ENCODE measurements at places on chromosomes 12 and 14.
A peak's percentile ranks its signal among the peaks of the same experiment; 100 is the strongest.

DNA sequence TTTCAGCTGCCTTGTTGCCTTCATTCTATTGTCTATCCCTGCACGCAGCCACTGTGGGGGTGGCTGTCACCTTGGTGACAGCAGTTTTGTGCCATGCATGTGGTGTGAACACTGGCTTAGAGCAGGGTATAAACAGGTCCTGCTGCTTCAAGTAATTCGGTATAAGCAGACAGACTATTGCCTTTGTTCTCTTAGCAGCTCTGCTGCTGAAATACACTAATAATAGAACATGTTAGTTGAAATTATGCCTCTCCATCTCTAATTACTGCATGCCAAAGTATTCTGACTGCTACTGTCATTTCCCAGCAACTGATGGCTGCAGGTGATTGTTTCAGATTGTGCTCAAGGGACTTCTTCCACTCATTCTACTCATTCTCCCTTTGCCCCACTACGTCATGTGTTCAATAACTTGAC, 34.6 kb downstream of the PTPRO start:
- no peaks in the 10 kb centered on the region for H3K4me1 ChIP-seq
- no peaks in the 10 kb centered on the region for H3K27me3 ChIP-seq
- H3K4me3 ChIP-seq = no peak overlapping the region
- no peak overlapping the region for H3K27ac ChIP-seq
- DNase-seq = no peak
- H3K36me3 ChIP-seq = no peaks in the 10 kb centered on the region

DNA sequence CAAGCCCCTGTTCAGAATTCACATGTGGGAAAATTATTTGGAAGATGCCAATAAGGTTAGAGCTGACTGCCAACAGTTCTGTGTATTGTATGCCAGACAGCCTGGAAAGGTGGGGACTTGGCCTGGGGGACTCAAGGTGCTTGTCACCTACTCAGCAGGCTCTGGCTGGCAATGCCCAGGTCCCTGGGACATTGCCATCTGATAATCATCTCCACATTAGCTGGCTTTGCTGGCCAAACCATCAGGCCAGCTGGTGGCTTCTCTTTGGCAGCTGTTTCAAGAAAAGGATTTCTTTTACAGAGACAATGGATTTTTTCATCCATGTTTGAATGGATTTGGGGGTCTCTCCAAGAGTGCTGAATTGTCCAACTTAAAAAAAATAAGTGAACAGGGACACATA, 165.2 kb downstream of the BRMS1L start:
- no peaks in the 10 kb centered on the region for H3K4me1 ChIP-seq
- no peaks in the 10 kb centered on the region for H3K36me3 ChIP-seq
- no peak for DNase-seq
- no peaks in the 10 kb centered on the region for H3K27me3 ChIP-seq
- no peak overlapping the region for H3K4me3 ChIP-seq

GRCh38 chr12:83664650-83665049, 977.9 kb downstream of the TMTC2 start:
- no peak overlapping the region for H3K4me3 ChIP-seq
- H3K36me3 ChIP-seq = no peaks in the 10 kb centered on the region
- DNase-seq = no peak
- no peaks in the 10 kb centered on the region for H3K4me1 ChIP-seq
- H3K27me3 ChIP-seq = no peaks in the 10 kb centered on the region

GRCh38 chr14:100341301-100342031, 18.3 kb downstream of the SLC25A47 start:
- peaks cover 22% of the 10 kb centered on the region for H3K4me1 ChIP-seq
- DNase-seq = peak; percentile 69
- H3K36me3 ChIP-seq = peaks cover 4% of the 10 kb centered on the region
- H3K27ac ChIP-seq = peak overlapping the region; percentile 78

GRCh38 chr12:94289461-94290312, 141.3 kb downstream of the PLXNC1 start:
- no peak overlapping the region for H3K27ac ChIP-seq
- peaks cover 3% of the 10 kb centered on the region for H3K4me1 ChIP-seq
- DNase-seq = no peak

GRCh38 chr12:131893605-131894312, 663 bp upstream of the ULK1 start:
- H3K4me1 ChIP-seq = peaks cover 18% of the 10 kb centered on the region
- H3K27me3 ChIP-seq = no peaks in the 10 kb centered on the region
- H3K36me3 ChIP-seq = peaks cover 2% of the 10 kb centered on the region
- no peak for DNase-seq

GRCh38 chr12:31531893-31532292, 59.0 kb downstream of the DENND5B start:
- H3K4me1 ChIP-seq = peaks cover 12% of the 10 kb centered on the region
- H3K4me3 ChIP-seq = no peak overlapping the region
- no peaks in the 10 kb centered on the region for H3K36me3 ChIP-seq
- H3K27ac ChIP-seq = no peak overlapping the region
- H3K27me3 ChIP-seq = no peaks in the 10 kb centered on the region

GRCh38 chr14:64815257-64815656, 64.5 kb downstream of the SPTB start:
- no peaks in the 10 kb centered on the region for H3K4me1 ChIP-seq
- H3K36me3 ChIP-seq = no peaks in the 10 kb centered on the region
- H3K4me3 ChIP-seq = no peak overlapping the region
- no peaks in the 10 kb centered on the region for H3K27me3 ChIP-seq
- no peak for DNase-seq
- no peak overlapping the region for H3K27ac ChIP-seq

GRCh38 chr12:76091246-76091754, 6.8 kb upstream of the NAP1L1 start:
- H3K27ac ChIP-seq = no peak overlapping the region
- H3K36me3 ChIP-seq = no peaks in the 10 kb centered on the region
- H3K4me3 ChIP-seq = no peak overlapping the region
- peaks cover 3% of the 10 kb centered on the region for H3K4me1 ChIP-seq

DNA sequence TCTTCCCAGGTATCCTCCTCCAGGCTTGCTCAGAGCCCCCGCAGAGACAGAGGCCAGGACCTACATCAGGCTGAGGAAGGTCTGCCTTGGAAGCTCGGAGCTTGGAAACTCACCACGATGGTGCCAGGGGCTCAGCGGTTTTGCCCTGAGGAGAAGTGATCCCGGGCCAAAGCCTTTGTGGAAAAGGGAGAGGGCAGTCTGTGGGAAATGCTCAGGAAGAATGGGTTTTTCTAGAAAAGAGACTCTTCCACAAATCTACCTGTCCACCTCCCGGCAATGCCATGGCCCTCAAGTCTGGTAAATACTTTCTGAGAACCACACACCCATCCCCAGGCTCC, 8.0 kb downstream of the KRT2 start:
- H3K36me3 ChIP-seq = no peaks in the 10 kb centered on the region
- H3K27ac ChIP-seq = no peak overlapping the region
- no peak for DNase-seq
- no peak overlapping the region for H3K4me3 ChIP-seq

GRCh38 chr12:96473394-96474093, 15.8 kb upstream of the CFAP54 start:
- H3K4me3 ChIP-seq = no peak overlapping the region
- H3K36me3 ChIP-seq = no peaks in the 10 kb centered on the region
- no peaks in the 10 kb centered on the region for H3K4me1 ChIP-seq
- no peak overlapping the region for H3K27ac ChIP-seq
- DNase-seq = no peak

DNA sequence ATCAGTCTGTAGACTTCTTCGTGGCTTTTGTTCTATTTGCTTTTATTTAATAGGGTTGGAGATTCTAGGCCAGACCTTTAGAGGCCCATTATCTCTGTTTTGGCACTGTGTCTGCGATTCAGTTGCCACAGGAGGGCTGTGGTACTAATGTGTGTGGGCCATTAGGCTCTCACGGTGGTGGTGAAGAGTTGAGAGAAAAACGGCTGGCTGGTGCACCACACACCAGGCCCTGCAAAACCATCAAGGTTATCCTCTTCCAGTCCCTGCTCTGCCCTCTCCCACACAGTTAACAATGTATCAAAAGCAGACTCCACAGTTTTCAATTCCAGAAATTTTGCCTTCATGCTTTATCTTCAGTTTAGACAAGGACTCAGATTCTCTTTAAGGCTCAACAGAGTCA, 97.7 kb downstream of the MYF5 start:
- DNase-seq = no peak
- H3K4me3 ChIP-seq = no peak overlapping the region
- no peaks in the 10 kb centered on the region for H3K27me3 ChIP-seq
- no peaks in the 10 kb centered on the region for H3K4me1 ChIP-seq

- peaks cover 37% of the 10 kb centered on the region for H3K4me1 ChIP-seq
- H3K27me3 ChIP-seq = no peaks in the 10 kb centered on the region
- no peak overlapping the region for H3K27ac ChIP-seq
- no peaks in the 10 kb centered on the region for H3K36me3 ChIP-seq
Observed at GRCh38 chr12:94872971-94873733, 130.3 kb downstream of the NDUFA12 start.

DNA sequence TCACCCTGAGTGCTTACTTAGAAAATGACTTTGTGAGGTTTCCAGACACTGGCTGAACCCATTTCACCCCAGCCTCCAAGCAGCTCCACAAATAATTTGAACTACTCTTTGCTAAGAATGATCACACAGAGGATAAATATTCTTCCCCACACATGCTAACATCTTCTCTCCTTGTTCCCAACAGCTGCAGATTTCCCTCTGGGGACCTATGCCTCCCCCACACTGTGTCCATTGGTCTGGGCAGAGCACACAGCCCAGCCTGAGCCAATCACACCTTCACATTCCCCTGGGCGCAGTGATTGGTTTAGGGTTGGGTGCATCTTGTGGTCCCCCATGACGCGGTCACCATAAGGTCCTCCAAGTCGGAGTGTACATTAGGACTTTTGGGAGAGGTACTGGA, 6.9 kb downstream of the SDR9C7 start:
- no peak overlapping the region for H3K27ac ChIP-seq
- H3K4me3 ChIP-seq = no peak overlapping the region
- no peak for DNase-seq
- H3K4me1 ChIP-seq = peaks cover 7% of the 10 kb centered on the region
- H3K36me3 ChIP-seq = no peaks in the 10 kb centered on the region
- no peaks in the 10 kb centered on the region for H3K27me3 ChIP-seq

DNA sequence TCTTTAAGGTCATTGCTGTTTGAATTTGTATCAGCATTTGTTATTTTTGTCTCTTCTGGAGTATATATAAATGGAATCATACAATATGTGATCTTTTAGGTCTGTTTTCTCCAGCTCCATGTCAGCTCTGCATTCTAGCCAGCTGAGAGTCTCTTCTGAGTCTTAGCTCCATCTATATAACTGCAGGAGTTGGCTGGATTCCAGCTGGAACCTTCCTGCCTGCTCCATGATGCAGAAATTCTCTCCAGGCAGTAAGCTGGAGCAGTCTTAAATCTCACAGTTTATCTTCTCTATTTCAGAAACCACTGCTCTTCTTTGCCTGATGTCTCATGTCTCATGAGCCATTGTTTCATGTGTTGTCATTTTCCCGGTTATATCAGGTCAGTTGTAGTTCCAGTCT, 827.6 kb downstream of the NRXN3 start:
- no peaks in the 10 kb centered on the region for H3K4me1 ChIP-seq
- H3K27ac ChIP-seq = no peak overlapping the region
- H3K36me3 ChIP-seq = no peaks in the 10 kb centered on the region
- H3K4me3 ChIP-seq = no peak overlapping the region

GRCh38 chr12:120071493-120072020, 45.0 kb downstream of the RAB35 start:
- no peaks in the 10 kb centered on the region for H3K27me3 ChIP-seq
- H3K4me1 ChIP-seq = peaks cover 11% of the 10 kb centered on the region
- no peak overlapping the region for H3K27ac ChIP-seq
- H3K36me3 ChIP-seq = no peaks in the 10 kb centered on the region
- no peak for DNase-seq

GRCh38 chr14:96165493-96166436, 38.9 kb upstream of the BDKRB2 start:
- H3K27me3 ChIP-seq = no peaks in the 10 kb centered on the region
- H3K4me1 ChIP-seq = no peaks in the 10 kb centered on the region
- H3K36me3 ChIP-seq = no peaks in the 10 kb centered on the region
- no peak for DNase-seq
- H3K27ac ChIP-seq = no peak overlapping the region

DNA sequence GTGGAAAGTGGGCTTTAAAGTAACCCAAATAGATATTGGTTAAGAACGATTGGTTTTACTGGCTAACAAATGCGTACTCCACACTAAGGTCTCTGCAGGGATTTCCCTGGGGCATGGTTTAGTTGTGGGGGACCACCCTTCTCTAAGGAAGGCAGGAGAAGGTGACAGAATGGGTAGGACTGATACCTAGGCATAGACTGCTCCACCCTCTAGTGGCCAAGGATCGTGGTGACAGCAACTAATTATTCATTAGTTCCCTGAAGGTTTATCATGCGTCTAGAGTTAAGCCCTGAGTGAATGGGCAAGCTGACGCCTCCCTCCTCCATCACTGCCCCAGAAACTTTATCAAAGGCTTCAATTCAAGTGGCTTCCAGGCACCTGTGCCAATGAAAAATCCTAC, 9.1 kb downstream of the FAM181A start:
- no peak overlapping the region for H3K4me3 ChIP-seq
- DNase-seq = peak; percentile 48
- H3K27me3 ChIP-seq = no peaks in the 10 kb centered on the region
- H3K4me1 ChIP-seq = peaks cover 5% of the 10 kb centered on the region
- H3K36me3 ChIP-seq = no peaks in the 10 kb centered on the region

- no peak overlapping the region for H3K27ac ChIP-seq
- H3K4me3 ChIP-seq = no peak overlapping the region
- no peaks in the 10 kb centered on the region for H3K27me3 ChIP-seq
- no peak for DNase-seq
- no peaks in the 10 kb centered on the region for H3K4me1 ChIP-seq
Observed at GRCh38 chr12:41101806-41102205, 86.3 kb upstream of the PDZRN4 start.

DNA sequence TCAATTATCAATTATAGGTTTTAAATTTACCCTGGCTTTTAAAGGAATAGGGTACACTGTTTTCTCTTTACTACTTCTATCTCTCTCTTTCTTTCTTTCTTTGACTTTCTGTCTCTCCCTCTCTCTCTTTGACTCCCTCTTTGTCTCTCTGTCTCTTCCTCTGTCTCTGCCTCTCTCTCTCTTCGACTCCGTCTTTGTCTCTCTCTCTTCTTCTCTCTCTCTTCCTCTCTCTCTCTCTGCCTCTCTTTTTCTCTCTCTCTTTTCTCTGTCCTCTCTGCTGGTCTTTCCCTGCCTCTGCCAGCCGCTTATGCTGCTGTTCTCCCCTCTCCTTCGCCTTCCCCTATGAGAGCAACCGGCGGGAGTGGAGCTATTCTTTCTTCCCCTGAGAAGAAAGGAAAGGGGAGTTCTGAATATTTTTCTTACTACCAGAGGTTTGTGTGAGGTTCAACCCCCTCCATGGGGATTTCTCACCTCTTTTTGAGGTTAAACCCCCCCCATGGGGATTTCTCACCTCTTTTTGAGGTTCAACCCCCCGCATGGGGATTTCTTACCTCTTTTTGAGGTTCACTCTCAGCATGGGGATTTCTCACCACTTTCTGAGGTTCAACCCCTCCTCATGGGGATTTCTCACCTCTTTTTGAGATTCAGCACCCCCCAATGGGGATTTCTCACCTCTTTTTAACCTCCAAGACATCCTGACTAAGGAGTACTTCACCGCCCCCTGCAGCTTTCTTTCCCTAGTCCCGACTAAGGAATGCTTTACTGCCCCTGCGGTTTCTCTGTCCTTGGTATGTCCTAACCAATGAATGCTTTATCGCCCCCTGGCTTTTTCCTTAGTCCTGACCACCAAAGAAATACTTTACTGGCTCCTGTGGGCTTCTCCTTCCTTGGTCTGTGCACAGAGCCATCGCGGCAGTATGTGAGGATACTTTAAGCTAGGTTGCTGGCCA, 27.4 kb upstream of the DDHD1 start:
- H3K27me3 ChIP-seq = no peaks in the 10 kb centered on the region
- H3K36me3 ChIP-seq = no peaks in the 10 kb centered on the region
- DNase-seq = peak; percentile 57
- H3K4me3 ChIP-seq = no peak overlapping the region
- no peaks in the 10 kb centered on the region for H3K4me1 ChIP-seq

- no peak for DNase-seq
- H3K27ac ChIP-seq = no peak overlapping the region
- H3K36me3 ChIP-seq = no peaks in the 10 kb centered on the region
Observed at GRCh38 chr12:93911396-93911795, 234.2 kb downstream of the CRADD start.

Measured in B cell (primary cell).